ENCODE measurements at places on chromosomes 6 and 20.

DNA sequence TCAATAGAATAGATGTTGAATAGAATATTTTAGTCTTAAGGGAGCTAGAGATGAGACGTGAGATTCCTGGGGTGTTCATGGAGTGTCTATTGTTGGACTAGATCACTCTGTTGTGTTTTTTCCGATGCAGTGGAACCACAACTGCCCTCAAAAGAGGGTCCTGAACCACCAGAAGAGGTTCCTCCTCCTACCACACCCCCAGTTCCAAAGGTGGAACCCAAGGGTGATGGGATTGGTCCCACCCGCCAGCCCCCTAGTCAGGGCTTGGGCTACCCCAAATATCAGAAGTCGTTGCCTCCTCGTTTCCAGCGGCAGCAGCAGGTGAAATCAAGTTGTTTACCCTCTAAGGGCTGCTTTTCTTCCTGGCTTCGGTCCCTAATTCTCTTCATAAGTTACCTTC is 8.5 kb downstream of the PRRC2A start:
- no peak for DNase-seq

- no peak for DNase-seq
Measured at GRCh38 chr20:59183751-59184150, 20.1 kb downstream of the ZNF831 start.

DNA sequence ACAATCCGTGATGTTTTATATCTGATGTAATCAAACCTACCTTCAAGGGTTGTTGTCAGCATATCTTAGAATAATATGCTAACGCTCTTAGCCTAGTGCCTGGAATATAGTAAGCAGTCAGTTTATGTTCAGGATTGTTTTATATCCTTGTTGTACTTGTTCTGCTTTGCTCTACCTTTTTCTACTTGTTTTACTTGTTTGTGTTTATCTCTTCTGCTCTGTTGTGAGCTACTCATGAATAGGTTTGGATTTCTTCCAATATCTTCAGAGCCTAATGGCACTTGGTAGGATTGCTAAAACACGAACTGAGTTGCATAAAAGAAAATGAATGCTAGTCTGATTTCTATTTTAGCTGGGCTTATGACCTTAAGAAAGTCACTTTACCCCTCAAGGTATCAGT is 40.1 kb downstream of the DNAH8 start:
- no peak for DNase-seq

DNA sequence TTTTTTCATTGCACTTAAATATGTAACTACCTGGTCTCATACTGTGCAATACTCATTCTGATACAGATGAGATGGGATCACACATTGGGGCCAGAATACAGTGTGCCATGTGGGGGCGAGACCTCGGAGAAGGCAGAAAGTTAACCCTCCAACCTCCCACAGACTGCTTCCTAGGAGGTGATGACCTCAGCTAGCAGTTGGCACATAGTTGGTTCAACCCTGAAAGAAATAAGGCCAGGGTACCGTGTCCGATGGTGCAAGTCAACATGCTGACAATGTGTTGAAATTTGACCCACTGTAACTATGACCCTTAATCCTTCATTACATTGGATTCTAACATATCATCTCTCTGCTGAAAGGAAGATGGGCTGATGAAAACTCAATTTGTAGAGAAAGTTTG is 61.9 kb downstream of the GJA10 start:
- DNase-seq, result no peak

DNA sequence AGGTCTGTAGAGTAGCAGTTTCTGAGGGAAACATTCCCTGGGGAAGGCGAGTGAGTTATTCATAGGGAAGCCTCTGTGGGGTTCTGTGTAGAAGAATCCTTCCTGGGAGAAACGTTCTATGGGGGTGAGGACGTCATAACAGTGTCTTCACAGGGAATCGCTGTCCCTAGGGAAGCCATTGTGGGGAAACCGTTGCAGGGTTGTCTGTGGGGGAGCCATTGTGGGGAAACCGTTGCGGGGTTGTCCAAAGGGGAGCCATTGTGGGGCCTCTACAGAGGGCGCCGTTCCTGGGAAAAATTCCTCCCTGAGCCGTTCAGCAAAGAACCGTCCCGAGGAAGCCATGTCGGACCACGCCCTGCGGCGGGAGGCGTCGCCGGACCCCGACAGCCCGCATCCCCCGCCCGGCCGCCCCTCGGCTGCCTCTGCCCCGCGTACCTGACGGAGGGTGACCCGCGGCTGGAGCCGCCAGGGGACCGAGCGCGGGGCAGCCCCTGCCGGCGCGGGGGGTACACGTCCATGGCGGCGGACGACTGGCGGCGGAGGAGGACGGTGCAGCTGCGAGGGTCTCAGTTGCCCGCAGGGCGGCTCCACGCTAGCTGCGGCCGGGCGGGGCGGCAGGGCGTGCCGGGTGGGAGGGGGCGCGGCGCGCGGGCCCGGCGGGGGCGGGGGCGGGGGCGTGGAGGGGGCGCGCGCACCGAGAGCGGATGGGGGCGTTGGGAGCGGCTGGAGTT is at the start of gene DNAAF9:
Gene DNAAF9, minus strand, starts transcription at position 630 of the 731 bp plus-strand sequence. Its CDS starts 112 bp downstream, at position 518.
- no peak for DNase-seq

DNA sequence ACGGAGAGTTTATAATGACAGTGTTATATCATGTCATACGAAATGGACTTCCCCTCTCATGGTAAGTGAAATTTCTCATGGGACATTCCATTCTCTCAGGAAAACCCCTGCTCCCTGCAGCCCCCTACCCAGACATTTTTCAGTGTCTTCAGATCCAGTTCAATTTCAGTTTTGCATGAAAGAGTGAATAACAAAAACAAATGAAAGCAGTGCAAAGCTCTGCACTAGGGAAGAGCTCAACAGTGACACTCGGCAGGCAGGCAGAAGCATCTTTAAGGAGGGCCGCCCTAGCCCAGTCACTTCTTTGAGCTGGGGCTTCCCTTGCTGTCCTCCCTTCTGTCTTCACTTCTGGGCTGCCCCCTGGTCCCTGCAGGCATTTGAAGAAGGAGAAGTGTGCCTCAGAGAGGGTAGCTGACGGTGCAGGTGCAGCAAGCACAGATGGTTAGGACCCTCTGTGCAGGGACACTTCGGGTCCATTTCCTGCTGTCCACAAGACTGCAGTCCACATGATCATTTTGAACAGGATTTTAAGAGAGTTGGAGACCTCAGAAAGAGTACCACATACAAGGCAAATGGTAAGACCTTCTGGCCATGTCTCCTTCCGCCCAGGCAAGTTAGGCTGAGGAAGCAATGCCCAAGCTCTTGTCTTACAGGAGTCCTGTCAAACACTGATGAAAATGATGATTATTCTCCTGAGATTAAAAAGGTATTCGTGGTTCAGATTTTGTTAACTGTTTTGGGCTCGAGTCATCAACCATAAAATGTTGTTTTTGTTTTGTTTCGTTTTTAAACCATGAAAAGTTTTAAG is 5.4 kb upstream of the DUSP22 start:
- DNase-seq, result no peak
